ENCODE measurements at places on chromosomes 5 and 9.

GRCh38 chr9:130522233-130522808 is 57.1 kb upstream of the FUBP3 start:
- no peak for DNase-seq

GRCh38 chr5:160450164-160450932 is 28.7 kb downstream of the PTTG1 start:
- no peak for DNase-seq

- DNase-seq: no peak
Observed at GRCh38 chr9:70479880-70480291, 65.4 kb upstream of the KLF9 start.

DNA sequence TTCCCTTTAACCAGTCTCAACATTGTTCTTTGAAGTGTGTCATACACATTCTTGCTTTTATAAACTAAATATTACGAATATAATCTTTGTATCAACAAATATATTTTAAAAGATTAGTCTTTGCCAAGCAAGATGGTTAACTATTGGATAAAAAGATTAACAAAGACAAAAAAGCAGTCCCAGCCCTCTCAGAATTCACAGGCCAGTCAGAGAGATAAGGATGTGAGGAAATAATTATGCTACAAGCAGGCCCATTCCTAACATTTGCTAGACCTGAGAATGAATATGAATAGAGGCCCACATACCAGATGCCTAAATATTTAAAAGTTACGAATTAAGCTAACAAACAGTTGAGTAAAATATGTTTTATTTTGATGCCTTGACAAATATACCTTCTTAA is 457.7 kb downstream of the CETN3 start:
- DNase-seq: no peak

Data from activated T-helper 1 cell treated with anti-CD3 and anti-CD28 coated beads, Interleukin-2, amount 50 U/mL, for 16 hours (primary cell).